ENCODE measurements at places on chromosomes 16 and 17.
A peak's percentile ranks its signal among the peaks of the same experiment; 100 is the strongest.

GRCh38 chr16:729768-730665, 3.1 kb downstream of the HAGHL start:
- no peak for DNase-seq

GRCh38 chr16:52366983-52367382, 180.0 kb downstream of the TOX3 start:
- DNase-seq: no peak

GRCh38 chr16:66608241-66609138, 4.0 kb downstream of the CMTM3 start:
- peak; percentile 70 for DNase-seq

GRCh38 chr17:46150216-46150963, 42.8 kb downstream of the KANSL1 start:
- no peak for DNase-seq

GRCh38 chr17:81547614-81547982, 4.6 kb downstream of the FAAP100 start:
- no peak for DNase-seq

GRCh38 chr16:82259731-82260130, 89.7 kb upstream of the MPHOSPH6 start:
- no peak for DNase-seq

GRCh38 chr16:1181404-1182315, 28.8 kb downstream of the CACNA1H start:
- DNase-seq: no peak

- no peak for DNase-seq
Observed at GRCh38 chr17:41873559-41874292, 8.5 kb upstream of the KLHL11 start.

GRCh38 chr17:76545918-76546555, 6.2 kb downstream of the PRCD start:
- DNase-seq: no peak

- peak; percentile 47 for DNase-seq
Observed at GRCh38 chr16:75566758-75567255, 628 bp downstream of the GABARAPL2 start.

- no peak for DNase-seq
Observed at GRCh38 chr16:12507366-12507765, 296.3 kb downstream of the CPPED1 start.

DNA sequence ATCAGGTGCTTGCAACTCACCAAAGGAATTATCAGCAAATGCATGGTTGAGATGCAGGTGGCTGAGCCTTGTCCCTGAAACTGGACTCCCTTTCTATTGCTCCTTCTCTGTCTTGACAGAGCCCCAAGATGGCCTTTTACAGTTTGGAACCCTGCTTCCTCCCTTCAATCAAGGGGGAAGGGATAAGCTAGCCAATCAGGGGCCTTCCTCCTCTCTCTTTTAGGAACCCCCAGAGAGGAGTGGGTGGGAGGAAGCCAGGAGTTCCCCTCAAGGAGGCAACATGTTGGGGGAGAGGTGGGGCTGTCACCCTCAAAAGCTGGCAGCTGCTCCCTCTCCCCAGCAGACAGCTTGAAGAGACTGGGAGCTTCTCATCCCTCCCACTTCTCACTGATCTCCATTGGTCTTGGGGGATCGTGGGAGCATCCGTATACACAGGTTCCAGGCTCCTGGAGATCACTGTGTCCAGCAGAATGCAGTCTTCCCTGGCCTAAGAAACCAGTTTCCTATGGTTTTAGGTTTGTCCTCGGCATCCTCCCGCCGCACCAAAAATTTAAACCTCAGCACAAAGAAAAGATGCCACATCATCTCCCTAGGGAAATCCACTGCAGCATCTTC, 7.2 kb downstream of the RASL10B start:
- no peak for DNase-seq

Measured in suppressor macrophage (primary cell).